NCI-H524 (cell line): ENCODE measurements at places on chromosomes 13 and 19.

DNA sequence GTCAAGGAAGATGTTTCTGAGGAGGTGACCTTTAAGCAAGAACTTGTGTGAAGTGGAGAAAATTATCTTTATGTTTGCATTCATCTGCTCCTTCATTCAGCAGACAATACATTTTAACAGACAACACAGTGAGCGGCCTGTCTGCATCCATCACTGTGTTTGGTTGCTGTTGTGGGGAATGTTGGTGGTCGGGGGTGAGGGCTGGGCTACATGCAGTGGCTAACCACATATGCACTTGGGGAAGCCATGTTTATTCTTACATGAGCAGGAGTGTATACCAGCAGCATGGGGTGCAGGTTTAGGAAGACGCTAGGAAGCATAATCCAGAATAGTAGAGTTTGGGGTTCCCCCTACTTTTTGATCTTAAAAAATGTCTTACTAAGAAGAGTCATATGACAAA, 66.4 kb downstream of the DHRS12 start:
- no peak for DNase-seq

DNA sequence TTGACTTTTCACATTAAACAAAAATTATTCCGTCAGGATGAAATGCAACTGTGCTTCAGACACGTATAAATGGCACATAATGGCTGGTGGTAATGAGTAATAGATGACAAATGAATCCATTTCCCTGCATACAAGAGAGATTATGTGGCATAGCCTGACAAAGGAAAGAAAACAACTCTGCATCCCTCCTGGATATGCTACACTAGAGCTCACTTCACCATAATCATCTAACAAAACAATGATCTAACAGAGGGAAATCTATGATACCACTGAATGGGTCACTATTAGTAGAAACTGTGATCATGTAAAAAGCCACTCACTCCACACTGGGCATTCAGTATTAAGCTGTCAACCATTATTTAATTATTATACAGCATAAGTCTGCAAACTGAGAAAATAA, 1498.4 kb downstream of the EFNB2 start:
- DNase-seq = no peak

GRCh38 chr19:45473682-45474605, 6.1 kb downstream of the FOSB start:
- no peak for DNase-seq

GRCh38 chr13:89966524-89966923, 1381.0 kb upstream of the MIR17HG start:
- DNase-seq = no peak

DNA sequence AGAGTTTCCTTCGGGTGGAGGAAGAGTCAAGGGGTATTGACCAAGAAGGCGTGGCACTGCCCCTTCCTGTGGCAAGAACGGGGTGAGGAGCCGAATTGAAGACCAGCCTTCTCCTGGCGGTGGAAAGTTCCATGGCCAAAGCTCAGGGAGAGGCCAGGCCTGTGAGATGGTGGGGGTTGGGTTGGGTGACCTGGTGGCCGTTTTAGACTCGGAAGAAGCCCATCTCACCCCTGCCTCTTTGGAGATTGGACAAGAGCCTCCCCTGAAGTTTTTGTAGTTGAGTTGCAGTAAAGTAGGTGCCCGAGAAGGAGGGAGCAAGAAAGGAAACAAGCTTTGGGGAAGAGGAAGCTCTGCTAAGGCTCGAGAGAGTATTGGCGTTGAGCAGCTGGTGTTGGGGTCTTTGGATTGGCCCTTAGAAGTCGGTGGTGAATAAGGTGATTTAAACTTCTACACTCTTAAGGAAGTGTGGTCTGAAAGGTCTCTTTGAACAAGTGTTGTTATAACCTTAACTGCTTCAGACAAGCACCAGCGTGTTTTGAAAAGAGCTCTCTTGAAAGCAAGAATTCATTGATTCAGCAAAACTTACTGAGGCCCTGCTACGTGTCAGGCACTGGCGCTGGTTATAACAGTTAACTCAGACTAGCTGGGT, 964 bp downstream of the SPINT2 start:
- no peak for DNase-seq

DNA sequence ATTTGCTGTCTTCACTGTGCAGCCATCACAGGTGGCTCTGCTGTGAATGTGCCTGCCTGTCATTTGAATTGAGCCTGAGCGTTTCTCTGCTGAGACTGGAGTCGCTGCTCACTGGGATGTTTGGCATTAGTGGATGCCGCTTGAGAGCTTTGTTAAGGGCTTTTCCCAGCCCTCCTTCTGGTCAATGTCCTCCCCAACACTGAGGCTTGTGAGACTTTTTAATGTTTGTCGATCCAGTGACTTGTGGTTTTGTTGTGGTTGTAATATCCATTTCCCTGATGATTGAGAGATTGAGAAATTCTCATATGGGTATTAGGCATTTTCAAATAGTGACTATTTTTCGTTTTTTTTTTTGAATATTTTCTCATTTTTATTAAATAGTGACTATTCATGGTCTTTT, 2.6 kb downstream of the TPRX2 start:
- DNase-seq = no peak
